HCT116 (cell line): ENCODE measurements at places on chromosomes 5 and 9. TPM values are rescaled to one million over a fixed set of nuclear protein-coding genes. Genes with fewer than 3 reads are reported as not detected.

- DNase-seq, result no peak
Measured at GRCh38 chr9:92666912-92667532, 2.9 kb downstream of the IPPK start.

DNA sequence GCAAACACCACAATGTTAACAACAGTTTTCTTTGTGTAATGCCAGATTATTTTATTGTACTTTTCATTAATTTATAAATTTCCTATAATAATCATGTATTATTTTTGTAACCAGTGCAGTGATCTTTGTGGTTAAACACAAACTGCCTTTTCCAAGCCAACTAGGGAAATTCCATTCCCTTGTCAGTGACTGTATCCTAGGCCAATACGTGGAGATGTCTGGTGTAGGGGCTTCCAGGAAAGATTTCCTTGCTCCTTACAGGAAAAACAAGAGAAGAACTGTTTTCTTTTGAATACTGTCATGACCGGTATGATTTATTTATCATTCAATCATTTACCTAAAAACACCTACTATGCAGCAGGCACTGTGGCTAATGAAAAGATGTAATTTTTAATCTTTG is 31.4 kb downstream of the FANCC start:
- DNase-seq, result no peak

- no peak for DNase-seq
Measured at GRCh38 chr5:3509290-3509689, 86.3 kb upstream of the IRX1 start.

DNA sequence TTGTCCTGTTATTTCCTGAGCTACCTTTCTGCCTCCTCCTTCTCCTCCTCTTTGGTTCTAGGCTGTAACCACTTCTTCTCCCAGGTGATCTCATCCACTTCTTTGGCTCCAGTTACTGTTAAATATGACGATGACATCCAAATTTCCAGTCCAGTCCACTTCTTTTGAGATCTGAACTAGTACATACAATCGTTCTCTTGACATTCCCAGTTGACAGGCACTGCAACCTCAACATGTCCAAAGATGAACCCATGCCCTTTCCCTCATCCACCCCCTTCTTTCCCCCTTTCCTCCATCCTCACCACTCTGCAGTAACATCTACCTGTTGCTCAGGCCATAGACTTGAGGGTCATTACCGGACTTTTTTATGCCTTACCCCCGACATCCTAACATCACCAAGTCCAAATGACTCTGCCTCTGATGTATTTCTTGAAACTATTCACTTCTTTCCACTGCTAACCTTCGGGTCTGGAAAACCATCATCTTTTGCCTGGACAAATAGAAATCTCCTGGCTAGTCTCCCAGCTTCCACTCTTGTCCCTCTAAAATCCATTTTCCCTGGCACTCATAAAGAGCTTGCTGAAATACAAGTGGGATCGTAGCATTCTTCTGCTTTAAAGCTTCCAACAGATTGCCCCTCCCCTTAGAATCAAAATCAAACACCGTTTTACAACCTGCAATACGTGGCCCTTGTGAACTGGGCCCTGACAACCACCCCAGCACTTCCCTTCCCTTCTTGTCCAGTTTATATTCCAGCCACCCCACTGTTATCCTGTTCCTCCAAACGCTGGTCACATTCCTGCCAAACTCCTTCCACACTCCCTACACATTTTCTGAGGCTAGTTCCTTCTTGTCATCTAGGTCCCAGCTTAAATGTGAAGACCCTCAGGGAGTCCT is 31.5 kb downstream of the KLF9 start:
- no peak for DNase-seq

The TRIM7 gene
- 30.2 TPM for total RNA-seq

DNA sequence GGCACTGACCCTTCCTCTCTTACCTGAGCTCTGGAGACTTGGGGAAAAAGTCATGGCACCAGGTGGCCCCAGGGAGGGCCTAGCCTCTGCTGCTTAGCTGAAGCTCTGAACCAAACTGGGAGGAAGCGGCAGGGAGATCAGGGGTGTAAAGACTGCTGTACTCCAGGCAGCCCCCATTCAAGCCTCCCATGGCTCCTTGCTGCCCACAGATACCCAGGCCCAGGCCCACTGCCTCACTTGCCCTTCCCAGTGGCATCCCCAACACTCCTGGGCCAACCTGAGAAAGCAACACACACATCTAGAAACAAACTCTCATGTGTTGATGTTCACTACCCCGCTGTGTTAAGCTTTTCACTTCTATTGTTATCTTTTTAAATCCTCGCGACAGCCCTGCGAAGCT is 151.6 kb downstream of the C5orf15 start:
- DNase-seq, result no peak

- no peak for DNase-seq
Measured at GRCh38 chr5:40078898-40079575, 600.7 kb upstream of the PTGER4 start.

DNA sequence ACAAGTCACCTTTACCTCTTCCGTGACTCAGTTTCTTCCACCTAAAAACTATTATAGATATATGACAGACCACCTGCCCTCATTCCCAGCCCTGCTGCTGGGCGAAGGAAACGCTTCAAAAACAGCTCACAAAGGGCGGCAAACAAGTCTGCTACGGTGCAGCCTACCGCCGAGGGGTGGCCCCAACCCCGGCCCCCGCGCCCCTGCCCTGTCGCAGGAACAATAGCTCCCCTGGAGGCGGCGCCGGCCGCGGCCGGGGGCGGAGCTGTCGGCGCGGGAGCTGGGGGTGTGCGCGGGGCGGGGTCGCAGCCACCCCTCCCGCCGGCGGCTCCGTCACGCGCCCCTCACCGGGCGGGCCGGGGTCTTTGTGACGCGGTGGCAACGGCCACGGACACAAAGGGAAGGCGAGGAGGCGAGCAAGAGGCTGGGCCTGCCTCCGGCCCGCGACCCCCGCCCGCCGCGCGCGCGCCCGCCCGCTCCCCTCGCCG is at the start of gene TMEFF1:
Gene TMEFF1, plus strand, starts transcription at position 362 of the 488 bp plus-strand sequence. CDS start 396 bp downstream, outside the sequence.
- no peak for DNase-seq

DNA sequence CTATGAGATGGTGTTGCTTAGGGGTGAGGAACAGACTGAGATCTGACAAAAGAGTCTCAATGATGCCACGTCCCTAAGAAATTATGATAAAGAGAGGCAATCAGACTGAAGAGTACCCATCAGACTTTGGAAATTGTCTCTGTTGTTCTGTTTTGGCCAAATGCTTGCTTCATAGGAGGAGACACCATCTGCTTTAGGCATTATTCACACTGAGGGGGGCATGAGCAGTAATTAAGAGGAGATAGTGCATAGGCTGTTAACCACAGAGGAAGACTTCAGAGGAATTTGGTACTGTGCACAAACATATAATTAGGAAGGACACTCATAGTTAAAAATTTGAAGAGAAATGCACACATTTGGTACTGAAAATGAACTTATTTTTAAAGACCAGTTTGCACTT is 190.7 kb downstream of the FAM170A start:
- no peak for DNase-seq
